ENCODE measurements at places on chromosomes 7 and 10. TPM values are rescaled to one million over a fixed set of nuclear protein-coding genes. Genes with fewer than 3 reads are reported as not detected.

UBE2D1 gene
- 15.2 TPM for total RNA-seq

TRIM73 gene
- total RNA-seq = 17.1 TPM

SPDYE18 gene
- 1.1 TPM for total RNA-seq

RELN gene
- not detected for total RNA-seq

SLC18A3 gene
- total RNA-seq = not detected

SFTPD gene
- not detected for total RNA-seq

UPK3BL2 gene
- 64.6 TPM for total RNA-seq

CALHM1 gene
- total RNA-seq = not detected

DKK1 gene
- not detected for total RNA-seq

PDE1C gene
- not detected for total RNA-seq

NPSR1 gene
- not detected for total RNA-seq

AGR2 gene
- total RNA-seq = not detected
